Fibroblast of skin of abdomen (primary cell): ENCODE measurements at places on chromosomes 5 and 9.
A peak's percentile ranks its signal among the peaks of the same experiment; 100 is the strongest.

- DNase-seq = no peak
Observed at GRCh38 chr9:126750941-126751725, 53.7 kb upstream of the ZBTB43 start.

DNA sequence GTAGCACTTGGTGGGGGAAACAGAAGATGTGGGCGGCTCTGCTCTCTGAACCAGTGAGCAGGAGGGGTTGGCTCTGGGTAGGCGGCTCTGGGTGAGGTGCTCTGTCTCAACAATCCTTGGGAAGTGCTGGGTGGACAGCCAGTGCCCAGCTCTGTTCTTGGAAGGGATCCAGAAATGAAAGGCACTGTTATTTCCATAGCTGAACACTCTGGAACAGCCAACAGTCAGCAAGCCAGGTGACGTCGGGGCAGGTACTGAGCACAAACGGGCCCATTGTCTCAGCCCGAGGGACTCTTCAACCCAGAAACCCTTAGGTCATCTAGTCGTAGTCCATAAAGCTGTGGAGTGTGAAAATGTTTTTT is 36.3 kb downstream of the OLFM1 start:
- DNase-seq = no peak

DNA sequence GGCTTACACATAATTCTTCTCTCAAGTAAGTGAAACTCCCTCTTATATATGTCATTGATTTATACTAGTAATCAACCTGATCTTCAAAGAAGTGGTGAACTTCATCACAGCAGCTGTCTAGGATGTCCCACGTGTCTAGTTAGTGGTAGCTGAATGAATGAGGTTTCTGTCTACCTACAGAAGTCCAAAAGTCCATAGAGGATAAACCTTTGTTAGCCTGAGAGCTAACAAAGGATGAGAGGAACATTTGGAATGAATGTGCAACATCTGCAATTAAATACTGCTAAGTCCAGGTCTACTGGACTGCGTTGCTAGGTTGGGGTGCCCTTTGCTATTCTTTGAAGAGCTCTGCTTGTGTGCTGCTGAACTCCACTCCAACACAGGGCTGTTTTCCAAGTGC is 213.8 kb upstream of the DAP start:
- no peak for DNase-seq

DNA sequence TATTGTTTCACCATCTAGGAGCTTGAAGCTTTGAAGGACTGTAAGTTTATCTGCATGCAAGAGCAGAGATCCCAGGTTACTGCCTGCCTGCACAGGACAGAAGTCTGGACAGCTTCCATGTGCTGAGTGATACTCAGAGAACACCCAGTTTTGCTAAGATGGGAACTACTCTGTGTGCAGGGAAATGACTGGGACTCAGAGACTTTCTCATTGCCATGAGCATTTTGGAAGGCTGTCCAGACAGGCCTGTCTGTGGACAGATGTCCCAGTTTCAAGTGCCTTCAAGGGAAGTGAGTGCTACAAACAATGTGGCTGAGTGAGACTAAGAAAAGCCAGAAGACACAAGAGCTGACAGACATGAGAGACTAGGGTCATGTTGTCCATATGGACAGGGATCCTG is 19.2 kb upstream of the ZNF131 start:
- DNase-seq = no peak

GRCh38 chr5:72366324-72366976 is 46.3 kb downstream of the PTCD2 start:
- peak; percentile 77 for DNase-seq

DNA sequence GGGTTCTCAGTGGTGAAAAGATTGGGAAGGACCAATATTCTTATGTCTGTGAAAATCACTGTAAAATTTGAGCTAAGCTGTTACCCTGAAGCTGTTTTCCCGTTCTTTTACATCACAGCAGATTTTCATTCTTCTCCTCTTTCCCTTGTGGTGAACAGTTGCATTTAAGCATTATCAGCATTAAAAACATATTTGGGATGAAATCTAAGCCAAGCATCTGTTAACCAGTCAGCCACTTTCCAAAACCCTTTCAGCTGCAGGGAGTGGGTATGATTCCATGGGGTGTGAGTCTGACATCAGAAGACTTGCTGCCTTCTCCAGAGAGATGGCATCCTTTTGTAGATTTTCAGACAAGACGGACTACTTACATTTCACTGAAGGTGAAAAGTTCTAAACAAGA is 97.2 kb downstream of the TRIO start:
- peak; percentile 72 for DNase-seq

DNA sequence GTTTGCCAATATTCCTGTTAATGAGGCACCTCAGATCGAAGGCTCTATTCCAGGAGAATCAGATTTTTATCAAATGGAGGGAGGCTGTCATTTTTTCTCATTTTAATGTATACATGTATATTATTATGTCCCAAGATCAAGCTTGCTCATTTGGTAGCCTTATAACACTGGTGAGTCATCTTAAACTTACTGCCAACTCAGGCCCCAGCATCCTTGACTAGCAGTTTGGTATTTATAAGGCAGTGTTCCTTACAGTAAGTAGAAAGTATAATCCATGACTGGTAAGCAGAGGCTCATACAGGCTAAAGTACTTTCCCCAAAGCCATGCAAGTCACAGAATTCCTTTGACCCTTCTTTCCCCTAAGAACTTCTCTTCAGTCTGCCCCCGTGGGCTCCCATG is 90.7 kb upstream of the NR3C1 start:
- DNase-seq = peak; percentile 87

DNA sequence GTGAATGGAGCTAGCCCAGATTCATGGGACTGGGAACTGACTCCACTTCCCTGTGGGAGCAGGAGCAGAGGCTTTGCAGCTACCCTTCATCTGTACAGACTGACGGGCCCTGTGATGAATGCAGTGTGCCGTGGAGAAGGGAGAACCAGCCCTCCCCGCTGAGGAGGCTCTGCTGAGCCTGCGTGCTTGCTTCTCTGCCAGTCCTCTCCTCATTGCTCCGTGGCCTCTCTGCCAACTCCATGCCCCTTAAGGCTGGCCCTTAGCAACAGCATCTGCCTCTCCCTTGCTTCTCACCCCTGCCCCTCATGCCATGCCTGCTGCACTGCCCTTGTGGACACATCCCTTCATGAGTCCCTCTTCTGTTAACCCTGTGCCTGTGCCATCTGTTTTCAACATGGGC is 53.6 kb downstream of the GADD45G start:
- no peak for DNase-seq

DNA sequence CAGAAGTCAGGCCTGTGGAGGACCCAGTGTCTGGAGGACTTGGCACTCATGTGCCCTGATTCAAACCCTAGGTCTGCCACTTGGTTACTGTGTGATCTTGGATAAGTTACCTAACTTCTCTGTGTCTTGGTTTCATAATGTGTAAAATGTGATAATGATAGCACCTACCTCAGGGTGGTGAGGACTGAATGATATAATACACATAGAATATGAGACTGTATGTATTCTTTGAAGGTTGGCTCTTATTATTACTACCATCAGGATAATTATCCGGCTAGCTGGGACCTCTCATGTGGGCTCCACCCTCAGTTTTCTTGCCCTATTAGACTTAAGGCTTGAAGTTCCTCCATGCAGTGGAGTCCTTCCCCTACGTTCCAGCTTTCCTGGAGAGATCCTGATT is 172.2 kb downstream of the COL23A1 start:
- DNase-seq = no peak

DNA sequence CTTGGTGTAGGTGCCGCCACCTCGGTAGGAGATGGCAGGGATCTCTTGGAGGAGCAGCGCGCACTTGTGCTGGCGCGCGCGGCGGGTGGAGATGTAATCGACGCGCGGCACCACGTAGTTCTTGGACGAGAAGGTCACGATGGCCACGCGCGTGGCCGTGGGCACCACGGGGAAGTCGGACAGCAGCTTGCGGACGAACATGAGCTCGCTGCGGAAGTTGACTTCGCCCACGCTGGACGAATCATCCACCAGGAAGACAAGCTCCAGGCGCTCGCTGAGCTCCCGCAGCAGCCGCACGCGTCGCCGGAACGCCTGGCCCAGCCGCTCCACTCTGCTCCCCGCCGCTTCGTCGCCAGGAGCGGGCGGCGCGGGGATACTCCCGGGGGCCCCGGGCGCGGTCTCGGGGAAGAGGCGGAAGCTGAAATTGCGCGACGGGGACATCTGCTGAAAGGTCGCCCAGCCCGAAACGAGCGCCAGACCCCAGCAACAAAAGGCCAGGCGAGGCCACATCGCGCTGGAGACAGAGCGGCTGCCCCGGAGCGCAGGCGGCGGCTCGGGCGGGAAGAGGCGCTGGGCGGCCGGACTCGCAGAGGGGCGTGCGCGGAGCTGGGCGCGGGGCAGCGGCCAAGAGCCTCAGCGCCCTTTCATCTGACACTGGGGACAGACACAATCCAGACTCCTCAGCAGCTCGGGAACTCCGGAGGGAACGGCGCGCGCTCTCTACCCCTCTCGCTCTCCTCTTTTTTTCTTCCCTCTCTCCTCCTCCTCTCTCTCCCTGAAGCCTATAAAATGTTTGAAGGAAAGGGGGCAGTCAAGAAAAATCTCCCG is at the start of gene SVEP1:
Gene SVEP1, minus strand, starts transcription at position 708 of the 828 bp plus-strand sequence. Its CDS starts 198 bp downstream, at position 510.
- DNase-seq = peak; percentile 50

GRCh38 chr9:14220256-14220655 is 93.7 kb downstream of the NFIB start:
- DNase-seq = no peak

- no peak for DNase-seq
Observed at GRCh38 chr9:18487611-18488010, 13.7 kb downstream of the ADAMTSL1 start.

DNA sequence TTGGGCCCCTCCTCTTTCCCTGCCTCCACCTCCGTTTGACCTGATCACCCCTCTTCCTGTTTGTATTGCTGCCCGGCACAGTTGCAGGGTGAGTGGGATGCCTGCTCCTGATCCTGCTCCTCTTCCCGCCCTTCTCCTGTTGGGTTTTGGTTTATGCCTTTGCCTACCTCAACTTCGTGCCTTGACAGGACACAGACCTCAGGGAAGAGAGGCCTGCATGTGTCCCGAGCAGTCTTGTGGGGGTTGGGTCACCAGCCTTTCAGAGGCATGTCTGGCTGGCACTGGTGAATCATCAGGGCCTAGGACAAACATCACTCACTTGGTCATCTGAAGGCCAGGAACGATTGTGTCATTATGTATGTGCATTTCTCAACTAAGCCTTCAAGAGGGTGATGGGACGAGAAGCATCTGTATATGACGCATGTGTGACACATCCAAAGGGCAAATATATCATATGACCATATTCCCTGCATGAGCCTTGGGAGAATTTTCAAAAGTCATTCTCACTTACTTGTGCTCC is 56.9 kb downstream of the NPR3 start:
- peak; percentile 87 for DNase-seq

- no peak for DNase-seq
Observed at GRCh38 chr5:164010900-164011299, 505.5 kb downstream of the MAT2B start.

DNA sequence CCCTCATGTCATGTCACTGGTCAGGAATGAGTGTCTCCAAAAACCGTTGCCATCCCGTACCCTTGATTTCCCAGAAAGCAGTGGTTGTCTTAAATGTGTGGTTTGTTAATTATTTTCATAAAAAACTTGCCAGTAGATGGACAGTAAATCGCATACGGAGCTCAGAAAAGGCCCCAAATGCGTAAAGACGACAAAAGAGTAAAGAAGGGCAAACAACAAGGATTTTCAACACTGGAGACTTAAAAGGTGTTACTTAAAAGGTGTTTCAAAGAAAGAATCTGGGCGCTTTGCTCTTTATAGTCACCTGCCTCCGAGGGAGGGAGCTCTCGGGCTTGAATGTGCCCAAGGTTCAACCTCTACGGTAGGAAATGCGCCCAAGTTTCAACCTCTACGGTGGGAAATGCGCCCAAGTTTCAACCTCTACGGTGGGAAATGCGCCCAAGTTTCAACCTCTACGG is 734 bp downstream of the KIF27 start:
- no peak for DNase-seq

- DNase-seq = no peak
Observed at GRCh38 chr9:6307551-6308096, 20.6 kb upstream of the TPD52L3 start.

DNA sequence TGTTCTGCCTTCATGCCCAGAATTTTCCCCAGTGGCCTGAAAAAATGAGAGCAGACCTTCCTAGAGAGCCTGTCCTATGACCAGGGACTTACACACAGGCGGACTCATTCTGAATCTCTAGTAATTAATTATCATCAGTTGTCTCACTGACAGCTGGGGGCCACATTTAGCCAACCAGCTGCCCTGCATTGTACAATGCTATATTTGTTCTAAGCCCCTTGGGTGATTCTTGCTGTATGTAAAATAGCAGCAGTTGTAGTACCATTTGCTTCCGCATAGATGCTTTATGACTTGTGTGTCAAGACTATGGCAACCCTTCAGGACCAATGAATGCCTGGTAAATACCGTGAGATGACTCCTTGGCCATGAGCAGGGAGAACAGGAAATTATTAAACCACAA is 415.4 kb upstream of the SEMA6A start:
- no peak for DNase-seq

- peak; percentile 16 for DNase-seq
Observed at GRCh38 chr9:80701061-80701460, 988.3 kb downstream of the TLE1 start.

DNA sequence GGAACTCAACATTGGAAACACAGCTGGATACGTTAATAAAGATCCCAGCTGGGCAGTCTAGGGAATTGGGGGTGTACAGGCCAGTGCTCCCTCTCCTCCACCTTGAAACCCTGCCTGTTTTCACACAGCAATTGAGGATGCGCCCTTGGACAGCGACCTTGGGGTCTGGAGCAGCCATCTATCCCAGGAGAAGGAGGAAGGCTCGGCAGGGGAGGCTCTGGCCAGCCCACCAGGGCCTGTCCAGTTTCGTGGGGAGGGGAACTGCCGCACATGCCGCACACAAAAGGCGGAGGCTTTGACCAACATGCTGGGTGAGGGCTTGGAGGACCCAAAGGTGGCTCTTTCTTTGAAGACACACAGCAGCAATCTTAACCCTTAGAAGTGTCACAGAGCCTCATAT is 1.4 kb downstream of the COL23A1 start:
- no peak for DNase-seq

GRCh38 chr9:130842545-130842944 is 7.5 kb downstream of the ABL1 start:
- no peak for DNase-seq

GRCh38 chr5:155040984-155041653 is 27.6 kb downstream of the KIF4B start:
- no peak for DNase-seq

GRCh38 chr5:16866795-16867576 is 69.1 kb downstream of the MYO10 start:
- no peak for DNase-seq

DNA sequence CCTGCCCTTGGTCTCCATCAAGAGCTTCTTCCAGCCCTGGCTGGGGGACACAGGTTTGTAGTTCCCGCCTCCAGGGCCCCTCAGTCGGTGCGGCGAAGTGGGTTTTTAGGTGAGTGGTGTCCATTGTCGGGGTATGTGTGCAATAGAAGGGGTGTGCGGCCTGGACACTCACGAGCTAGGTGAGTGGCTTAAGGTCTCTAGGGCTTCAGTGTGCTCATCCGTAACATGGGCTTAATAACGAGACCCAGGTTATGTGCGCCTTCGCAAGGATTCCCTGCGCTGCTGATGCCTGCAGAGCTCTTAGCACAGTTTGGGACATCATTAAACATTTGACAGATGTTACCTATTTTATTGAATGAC is 656 bp downstream of the CEP78 start:
- DNase-seq = no peak

GRCh38 chr9:125391704-125392103 is 130.1 kb downstream of the GAPVD1 start:
- no peak for DNase-seq

- DNase-seq = no peak
Observed at GRCh38 chr9:29044959-29045358, 1471.7 kb upstream of the C9orf72 start.
